SK-MEL-5 (cell line): ENCODE measurements at places on chromosomes 5 and 9.
A peak's percentile ranks its signal among the peaks of the same experiment; 100 is the strongest.

GRCh38 chr9:1956958-1957357 lies 58.2 kb upstream of the SMARCA2 start:
- no peak for DNase-seq

DNA sequence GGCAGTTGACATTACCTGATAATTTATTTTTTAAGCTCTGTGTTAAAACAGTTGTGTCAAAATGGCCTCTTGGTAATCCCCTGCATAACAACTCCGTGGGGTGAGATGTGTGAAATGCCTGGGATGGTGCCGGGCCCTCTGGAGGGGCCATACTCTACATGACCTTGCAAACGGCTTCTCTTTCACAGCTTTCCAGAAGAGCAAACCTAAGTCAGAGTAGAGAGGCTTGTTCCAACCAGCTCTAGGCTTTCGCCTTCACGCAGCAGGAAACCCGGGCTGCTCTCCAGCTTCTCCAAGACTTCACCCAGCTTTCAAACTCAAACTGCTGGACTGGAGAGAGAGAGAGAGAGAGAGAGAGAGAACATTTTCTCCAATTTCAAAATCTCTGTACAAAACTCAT lies 120.1 kb downstream of the SNX18 start:
- no peak for DNase-seq

DNA sequence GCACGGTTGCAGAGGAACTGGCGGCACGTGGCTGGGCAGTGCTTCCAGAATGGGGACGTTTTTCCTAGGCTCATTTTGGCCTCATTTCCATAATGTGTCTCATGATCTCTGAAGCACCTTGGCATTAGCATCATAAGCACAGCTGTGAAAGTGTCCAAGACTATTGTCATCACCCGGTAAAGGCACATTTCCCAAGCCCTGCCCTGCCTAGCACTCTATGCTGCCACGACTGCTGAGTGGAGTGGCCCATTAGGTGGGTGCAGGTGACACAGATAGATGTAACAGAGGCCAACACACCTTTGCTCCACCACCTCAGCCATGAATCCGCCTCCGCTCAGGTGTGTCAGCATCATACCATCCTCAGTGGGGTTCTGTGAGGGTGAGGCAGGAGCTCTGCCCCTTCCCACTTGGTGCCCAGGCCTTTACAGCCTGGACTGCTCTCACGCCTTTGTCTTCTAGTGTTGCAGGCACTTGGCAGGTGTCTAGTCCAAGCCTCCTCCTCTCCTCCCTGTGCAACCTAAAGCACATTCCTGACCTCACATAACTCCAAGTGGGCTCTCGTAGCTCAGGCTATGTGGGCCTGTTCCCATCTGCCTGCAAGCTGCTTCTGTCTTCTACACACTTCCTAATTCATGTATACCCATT lies 213.0 kb downstream of the FSTL4 start:
- DNase-seq: no peak

GRCh38 chr9:136640171-136641111 lies 22.3 kb upstream of the EGFL7 start:
- no peak for DNase-seq

DNA sequence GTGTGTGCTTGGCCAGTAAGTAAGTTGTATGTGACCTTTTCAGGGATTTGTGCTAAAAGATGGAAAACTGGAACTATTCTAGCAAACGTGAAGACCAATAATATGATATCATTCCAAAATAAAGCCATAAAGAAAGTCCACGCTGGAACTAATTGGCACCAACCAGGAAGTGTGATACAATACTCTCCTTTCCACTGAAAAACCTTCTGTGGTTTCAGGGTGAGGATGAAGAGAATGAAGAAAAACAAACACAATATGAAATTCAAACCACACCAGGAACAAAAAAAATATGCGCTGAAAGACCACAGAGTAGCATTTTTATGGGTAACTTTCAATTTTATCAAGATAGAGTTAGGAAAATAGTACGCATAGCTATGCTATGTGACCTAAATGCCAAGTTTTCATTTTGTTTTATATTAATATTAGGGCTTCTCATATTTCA lies 105.8 kb downstream of the EFNA5 start:
- DNase-seq: no peak

DNA sequence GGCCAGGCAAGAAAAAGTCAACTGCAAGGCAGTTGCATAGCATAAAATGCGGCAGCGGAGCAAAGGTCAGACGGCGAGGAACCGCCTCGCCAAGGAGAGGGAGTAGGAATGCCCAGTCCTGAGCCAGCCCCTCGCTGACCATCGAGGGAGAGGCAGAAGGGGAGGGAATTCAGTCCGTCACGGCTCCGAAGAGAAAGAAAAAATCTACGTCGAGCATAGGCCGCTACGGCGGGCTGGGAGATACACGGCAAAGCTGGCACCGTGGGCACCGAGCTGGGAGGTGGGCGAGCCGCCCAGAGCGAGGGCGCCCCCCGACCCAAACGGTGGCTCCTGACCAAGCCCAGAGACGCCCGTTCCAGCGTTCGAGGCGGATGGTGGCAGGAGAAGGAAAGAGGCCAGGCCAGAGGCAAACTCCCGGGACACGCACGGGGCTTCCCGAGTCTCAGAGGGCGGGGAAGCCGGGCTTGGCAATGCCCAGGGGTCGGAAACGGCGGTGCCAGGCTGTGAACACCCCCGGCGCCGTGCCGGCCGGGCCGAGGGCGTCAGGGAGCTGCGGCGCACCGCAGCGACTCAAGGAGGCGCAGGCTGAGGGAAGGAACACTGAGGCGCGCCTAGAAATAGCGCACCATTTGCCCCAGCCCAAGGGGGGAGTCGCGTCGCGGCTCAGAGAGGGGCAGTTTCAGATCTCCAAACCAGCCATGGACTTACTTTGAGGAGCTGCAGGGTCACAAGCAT lies 518 bp downstream of the SPRY4 start:
- DNase-seq: no peak

GRCh38 chr9:80417211-80417773 lies 845.5 kb downstream of the TLE4 start:
- DNase-seq: no peak

DNA sequence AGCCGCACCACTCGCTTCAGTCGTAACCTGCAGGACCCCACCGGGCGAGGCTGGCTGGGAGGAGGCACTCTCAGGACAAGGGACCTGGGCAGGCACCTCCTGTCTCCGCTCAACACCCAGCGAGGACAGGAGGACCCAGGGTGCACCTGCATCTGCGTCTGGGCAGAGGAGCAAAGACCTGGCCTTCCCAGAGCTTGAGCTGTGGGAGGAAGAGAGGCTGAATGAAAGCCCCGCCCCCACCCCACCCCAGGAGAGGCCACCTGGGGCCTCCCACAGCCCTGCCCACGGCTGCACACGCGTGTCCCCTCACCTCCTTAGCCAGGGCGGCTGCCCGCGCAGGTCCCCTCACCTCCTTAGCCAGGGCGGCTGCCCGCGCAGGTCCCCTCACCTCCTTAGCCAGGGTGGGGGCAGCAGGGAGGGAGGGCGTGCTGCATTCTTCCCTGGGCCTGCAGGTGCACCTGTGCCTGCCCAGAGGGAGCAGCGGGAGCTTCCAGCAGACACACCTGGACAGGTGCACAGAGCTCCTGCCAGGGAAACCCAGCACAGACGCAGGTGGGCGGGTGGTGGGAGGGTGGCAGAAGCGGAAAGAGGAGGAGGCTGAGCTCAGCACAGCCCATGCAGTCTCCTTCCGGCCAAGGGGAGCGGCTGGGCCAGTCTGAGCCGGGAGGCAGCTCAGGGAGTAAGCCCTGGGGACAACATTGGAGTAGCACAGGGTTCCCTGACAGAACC lies 18.5 kb upstream of the SLC12A7 start:
- no peak for DNase-seq

DNA sequence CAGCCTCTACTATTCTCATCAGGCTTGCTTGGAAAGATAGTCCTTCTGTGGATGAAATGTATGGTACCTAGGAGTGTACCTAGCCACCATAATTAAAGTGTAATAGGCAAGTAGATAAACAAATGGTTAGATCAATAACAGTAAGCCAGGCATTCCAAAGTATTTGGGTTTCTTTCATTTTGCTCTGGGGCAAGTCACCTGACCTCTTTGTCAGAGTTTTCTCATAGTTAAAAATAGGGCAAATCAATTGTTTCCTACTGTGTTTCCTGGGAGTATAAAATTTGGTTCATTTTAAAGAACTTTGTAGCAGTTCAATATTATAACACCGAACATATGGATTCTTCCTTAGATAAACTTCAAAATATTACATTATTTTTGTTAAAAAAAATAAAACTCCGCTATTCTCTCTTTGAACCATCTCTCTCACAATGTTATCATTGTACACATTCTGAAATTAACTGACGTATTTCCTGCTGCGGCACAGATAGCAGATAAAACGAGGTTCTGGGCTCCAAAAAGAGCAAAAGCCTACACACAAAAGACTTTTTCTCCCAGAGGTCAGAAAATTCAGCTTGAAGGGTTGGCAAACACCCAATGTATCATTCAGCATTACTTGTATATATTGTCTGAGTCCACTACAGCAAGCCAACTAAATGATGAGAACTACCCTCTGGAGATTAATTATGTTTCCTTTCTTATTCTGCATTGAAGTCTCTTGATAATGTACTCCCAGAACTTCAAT lies 267.9 kb downstream of the COX7C start:
- peak; percentile 97 for DNase-seq

DNA sequence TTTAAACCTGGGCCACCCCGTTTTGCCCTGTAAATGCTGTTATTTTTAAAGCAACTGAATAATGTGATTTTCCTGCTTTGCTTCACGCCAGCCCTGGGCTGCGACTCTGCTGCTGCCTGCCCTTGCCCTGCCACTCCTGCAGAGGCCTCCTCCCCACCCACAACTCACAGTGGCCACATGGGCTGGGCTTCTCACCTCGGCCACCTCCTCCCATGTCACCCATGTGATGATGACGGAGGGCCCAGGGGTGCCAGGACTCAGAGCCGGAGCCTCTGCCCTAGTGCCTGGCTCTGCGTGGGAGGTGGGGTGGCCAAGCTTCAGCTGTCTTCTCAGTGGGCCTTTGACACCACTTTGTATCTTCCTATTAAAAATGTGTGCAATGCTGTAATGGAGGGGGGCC lies 48.1 kb upstream of the NKD2 start:
- DNase-seq: no peak

DNA sequence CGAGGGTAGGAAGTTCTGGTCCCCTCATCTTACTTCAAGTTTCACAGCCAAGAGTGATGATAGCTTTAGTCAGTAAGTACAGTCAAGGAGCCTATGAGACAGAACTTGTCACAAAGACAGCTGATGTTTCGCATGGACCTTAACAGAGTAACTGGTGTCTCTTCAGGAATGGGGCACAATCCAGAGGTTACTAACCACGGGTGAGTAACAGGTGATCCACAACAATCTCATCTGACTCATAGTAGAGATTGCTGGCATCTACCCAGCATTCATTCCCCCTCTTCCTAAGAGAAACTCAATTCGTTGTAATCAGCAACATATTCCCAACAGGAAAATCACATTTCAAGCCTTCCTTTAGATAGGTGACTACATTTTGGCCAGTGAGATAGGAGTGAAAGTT lies 126.7 kb downstream of the SNX18 start:
- no peak for DNase-seq

- no peak for DNase-seq
Observed at GRCh38 chr5:52856564-52856963, 68.8 kb downstream of the ITGA1 start.

DNA sequence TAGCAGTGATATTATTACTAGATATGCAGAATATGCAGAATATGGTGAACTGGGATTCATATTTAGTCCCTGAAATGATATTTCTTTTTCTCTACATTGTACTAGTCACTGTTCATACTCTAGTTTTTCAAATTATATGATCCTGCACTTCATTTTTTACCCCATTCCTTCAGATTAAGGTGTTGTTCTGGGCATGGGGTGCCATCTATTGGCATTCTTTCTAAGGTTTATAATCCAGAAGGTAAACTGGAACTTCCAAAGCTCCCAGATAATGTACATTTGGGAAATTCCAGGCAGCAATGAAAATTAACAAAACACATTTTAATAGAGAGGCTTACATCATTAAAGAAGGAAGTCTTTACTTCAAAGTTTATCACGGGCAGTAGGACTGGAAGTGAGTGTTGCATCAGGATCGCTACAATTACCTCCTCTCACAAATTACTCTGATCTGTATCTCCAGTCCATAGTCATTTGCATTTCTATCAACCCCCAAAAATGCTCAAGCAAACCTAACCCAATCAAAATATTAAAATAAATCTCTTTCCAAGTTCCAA lies 12.5 kb downstream of the RFX3 start:
- DNase-seq: no peak

DNA sequence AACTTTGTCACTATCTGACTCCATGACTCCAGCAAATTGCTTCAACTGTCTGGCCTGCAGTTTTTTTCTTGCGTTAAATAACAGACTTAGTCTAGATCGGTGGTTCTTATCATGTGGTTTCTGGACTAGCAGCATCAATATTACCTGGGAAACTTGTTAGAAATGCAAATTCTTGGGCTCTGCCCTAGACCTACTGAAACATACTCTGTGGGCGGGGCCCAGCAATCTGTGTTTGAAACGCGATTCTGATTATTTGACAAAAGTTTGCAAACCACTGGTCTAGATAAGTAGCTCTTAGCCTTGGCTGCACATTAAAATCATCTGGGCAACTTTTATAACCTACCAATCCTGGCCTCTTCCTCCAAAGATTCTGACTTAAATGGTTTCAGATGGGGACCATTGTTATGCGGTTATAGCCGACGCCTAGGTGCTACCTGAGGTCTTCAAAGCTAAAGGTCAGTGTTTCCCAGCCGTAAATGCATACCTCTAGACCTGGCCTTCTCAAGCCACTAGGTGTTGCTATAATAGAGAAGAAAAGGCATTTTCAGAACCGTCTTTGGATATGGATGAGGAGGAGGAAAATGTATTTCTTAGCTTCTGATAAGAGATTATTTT lies 74.0 kb downstream of the C9orf85 start:
- DNase-seq: no peak

GRCh38 chr9:93898026-93898425 lies 57.1 kb downstream of the BARX1 start:
- DNase-seq: no peak

GRCh38 chr5:157504053-157504452 lies 44.0 kb downstream of the NIPAL4 start:
- no peak for DNase-seq

DNA sequence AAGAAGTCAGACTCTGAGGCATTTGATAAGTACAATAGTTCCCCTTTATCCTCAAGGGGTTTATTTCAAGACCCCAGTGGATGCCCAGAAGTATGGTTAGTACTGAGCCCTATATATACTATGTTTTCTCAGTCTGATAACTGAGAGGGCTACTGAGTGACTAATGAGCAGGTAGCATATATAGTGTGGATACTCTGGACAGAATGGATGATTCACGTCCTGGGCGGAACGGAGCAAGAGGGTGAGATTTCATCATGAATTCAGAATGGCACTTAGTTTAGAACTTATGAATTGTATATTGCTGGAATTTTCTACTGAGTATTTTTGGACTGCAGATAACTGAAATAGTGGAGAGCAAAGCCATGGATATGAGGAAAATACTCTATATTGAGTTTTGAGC lies 457.6 kb downstream of the PLK2 start:
- DNase-seq: no peak

DNA sequence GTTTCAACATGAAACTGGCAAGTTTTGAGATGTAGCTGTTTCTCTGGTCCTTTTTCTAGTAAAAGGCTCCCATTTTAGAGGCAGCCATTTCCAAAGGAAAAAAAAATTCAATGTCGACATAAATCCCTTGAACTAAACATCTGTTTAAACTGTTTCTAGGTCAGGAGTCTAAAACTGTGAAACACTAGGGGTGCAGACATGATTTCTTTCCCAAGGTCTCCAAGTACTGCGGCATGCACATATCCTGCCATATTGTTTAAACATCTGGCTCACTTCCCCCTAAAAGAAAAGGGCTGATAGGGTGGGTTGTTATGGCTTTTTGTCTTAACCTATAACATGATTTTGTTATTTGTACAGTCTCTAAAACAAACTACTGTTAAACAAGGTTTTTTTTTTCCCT lies 51.1 kb downstream of the NFIB start:
- no peak for DNase-seq
